NCI-H2107 (cell line): ENCODE measurements at places on chromosomes 5 and 9.

DNA sequence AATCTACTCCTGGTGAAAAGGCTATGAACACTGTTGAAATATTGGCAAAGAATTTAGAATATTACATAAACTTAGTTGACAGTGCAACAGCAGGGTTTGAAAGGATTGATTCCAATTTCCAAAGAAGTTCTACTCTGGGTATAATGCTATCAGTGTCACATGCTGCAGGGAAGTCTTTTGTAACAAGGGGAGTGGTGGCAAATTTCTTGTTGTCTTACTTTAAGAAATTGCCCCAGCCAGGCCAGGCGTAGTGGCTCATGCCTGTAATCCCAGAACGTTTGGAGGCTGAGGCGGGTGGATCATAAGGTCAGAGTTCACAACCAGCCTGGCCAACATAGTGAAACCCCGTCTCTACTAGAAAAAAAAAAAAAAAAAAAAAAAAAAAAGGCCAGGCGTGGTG, 86.3 kb upstream of the OTULINL start:
- no peak for DNase-seq

DNA sequence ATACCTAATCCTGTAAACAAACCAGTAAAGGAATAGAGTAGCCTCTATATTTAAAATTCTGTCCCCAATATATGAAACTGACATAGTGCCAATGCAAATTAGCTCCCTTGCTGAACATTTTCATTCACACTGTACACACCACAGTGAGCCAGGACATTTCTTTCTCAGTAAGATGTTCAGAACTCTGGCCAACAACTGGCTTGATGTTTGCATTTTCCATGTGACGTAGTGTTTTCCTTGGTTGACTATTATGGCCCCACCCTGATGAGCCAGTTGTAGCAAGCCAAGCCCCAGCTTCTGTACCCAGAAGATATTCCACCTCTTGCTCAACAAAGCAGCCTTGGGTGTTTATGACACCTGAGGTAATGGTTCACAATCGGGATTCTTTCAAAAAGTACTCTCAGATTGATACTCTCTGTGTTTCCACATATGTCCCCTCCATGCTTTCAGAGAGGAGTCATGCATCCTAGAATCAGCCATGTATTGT, 17.7 kb upstream of the ANXA1 start:
- no peak for DNase-seq

GRCh38 chr9:87255431-87256155, 242.1 kb upstream of the DAPK1 start:
- no peak for DNase-seq

DNA sequence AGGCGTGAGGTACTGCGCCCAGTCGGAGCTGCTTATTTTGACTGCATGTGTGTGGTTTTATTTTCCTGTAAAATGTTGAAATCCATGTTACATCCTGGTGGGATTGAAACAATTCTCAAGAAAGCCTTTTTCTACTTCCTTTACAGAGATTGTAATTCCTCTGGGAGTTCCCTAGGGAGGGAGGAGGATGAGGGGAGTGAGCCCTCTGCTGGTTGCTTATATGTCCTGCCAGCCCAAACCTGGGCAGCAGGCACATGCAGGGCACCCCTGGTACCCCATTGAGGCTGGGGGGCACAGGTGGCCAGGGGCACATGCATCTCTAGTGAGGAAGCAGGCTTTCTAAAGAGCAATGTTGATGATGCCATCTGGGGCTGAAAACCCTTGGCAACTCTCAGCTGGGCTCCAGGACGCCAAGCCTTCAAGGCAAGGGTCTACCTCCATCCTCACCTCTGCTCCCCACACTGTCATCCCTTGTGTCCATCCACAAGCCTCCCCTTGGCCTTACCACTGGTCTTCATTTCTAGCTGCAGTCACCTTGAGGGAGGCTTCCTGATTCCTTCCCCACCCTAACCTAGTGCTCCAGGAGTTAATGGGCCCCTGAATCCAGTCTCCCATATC, 84.7 kb upstream of the TNFSF8 start:
- DNase-seq: no peak

GRCh38 chr5:168947212-168947868, 353.6 kb downstream of the SLIT3 start:
- DNase-seq: no peak

DNA sequence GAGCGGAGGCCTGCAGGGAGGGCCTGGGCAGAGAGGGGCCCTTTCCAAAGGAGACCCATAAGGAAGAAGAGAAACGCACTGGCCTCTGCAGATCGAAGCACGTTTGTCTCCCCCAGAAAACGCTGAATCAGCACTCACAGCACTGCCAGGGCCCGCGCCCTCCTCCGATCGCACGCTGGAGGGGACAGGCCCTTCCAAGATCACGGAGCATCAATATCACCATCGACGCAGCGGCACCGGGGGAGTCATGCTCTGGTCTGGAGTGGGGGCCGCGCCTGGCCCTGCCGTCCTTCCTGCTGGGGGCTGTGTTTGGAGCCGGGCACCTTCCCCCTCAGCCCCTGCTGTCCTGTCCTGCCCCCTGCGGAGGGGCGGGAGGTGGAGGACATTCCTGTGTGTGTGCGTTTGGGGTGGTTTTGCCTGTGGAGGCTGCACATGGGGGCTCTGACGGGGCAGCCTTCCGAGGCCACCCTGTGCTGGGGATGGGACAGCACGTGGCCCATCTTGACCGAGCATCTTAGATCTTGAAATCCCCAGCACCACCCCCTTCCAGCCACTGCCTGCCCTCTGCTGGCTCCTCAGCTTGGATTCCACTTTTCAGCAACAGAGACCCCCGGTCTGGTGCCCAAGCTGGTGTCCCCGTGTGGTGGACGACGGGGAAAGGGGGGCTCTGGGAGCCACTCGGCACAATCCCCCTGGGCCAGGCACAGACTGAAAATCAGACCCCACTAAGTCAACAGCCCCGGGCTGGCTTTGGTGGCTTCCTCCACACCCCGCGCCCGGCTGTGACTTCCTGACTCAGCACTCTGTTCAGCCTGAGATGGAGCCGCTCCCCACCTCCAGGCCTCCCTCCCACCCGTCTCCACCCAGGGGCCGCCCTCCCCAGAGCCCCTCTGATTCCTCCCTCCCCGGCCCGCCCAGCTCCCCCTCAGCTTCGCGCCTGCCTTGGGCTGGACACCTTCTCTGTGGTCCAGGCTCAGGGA, 8.3 kb downstream of the TMEM250 start:
- no peak for DNase-seq

- DNase-seq: no peak
Observed at GRCh38 chr9:12538842-12539579, 154.2 kb upstream of the TYRP1 start.

DNA sequence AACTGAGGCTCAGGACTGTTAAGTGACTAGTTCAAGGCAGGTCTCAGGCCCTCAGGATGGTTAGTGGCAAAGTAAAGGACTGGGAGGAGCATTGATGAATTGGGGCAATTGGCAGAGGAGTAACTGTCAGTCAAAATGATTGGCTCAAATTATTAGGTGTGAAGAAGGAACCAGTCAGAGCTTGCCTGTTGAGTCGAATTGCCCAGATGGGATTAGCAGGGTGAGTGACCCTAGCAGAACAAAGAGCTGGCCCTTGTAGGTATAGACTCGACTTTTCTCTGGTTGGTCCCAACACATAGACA, 2.6 kb upstream of the NSD1 start:
- no peak for DNase-seq

DNA sequence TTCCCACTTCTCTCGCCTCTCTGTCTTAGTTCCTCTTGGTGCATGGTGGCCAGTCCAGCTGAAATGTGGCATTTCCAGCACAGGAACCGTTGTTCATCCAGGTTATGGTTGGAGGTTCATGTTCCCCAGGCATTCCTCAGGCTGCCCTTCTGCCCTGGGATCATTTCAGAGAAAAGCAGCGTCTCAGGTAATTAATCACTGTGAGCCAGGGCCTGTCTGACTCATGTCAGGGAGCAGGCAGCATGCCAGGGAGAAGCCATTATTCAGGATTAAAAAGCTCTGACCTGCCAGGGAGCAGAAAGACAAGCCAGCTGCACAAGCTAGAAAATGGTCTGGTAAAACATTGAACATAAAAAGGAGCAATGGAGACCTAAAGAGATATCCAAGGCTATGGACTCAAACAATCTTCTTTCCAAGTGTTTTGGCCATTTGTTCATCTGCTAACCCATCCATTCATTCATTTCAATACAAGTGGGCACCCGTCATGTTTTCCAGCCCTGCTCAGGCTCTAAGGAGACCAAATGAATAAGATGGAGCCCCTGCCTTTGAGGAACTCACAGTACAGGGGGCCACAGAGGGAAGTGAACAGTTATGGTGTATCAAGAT, 241.4 kb downstream of the DRD1 start:
- no peak for DNase-seq

DNA sequence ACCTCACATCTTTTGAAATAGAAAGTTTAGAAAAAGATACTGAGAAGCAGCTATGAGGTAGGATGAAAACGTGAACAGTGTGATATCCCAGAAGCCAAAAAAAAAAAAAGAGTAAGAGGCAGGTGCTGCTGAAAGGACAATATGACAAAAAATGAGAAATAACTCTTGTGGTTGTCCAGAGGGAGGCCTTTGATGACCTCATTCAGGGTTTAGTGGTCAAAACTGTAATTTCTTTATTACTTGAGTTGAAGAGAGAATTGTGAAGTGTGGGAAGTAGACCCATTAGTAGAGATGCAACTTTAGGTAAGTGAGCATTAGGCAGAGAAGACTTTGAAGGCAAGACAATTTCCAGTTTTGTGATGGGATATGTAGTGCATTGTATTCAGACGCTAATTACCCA, 1306.3 kb upstream of the ACO1 start:
- DNase-seq: no peak

DNA sequence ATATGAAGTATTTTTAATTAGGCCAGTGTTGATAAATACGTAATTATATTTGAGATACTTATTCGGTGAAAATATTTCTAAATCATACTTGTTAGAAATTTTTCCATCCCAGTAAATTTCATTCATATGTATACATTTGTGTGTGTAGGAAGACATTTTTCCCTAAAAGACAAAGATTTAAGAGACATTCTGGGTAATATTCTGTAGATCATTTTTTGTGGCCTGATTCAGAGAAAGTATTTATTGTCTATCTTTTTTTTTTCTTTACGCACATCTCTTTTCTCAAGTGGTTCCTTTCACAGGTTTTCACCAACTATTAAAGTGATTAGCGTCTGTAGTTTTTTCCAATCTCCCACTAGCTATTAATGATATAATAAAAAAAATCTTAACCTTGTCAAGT, 224.1 kb downstream of the MEF2C start:
- DNase-seq: no peak

GRCh38 chr9:105360344-105360743, 87.5 kb upstream of the FSD1L start:
- DNase-seq: no peak

DNA sequence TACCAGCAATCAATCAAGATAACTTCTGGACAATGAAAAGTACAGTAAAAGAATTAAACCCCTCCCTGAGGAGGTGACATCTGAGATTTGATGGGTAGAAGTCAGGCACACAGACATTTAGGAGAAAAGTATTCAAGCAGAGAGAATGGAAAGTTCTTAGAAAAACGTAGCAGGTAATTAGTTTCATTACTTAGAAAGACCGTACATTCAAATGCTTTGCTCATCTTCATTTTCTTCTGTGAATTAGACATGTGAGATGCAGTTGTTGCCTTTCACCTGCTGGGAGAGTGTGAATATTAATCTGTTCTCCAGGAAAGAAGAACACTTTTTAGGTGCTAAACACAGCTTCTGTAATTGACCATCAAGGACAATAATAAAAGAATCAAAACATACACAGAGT, 71.3 kb upstream of the PPP1R2B start:
- no peak for DNase-seq
